ENCODE measurements at places on chromosomes 4 and X.

- DNase-seq, result no peak
These were observed 53.1 kb downstream of the EFNB1 start for GRCh38 chrX:68881911-68882310.

DNA sequence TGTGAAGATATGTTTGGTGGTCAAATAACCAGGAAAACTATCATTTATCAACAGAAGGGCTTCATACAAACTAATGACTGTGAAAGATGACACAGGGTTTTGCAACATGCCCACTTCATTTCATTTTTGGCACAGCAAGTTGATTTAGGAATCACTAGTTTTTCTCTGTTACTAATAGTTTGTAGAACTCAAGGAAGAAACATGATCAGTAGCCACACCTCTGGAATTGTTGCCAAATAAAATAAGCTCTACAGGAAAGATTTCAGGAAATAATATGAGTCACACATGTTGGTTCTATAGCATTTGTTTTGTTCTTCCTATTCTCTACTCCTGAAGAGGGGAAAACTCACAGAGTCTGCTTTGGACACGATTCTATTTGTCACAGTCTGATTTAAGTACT, 255.4 kb downstream of the TLL1 start:
- no peak for DNase-seq

DNA sequence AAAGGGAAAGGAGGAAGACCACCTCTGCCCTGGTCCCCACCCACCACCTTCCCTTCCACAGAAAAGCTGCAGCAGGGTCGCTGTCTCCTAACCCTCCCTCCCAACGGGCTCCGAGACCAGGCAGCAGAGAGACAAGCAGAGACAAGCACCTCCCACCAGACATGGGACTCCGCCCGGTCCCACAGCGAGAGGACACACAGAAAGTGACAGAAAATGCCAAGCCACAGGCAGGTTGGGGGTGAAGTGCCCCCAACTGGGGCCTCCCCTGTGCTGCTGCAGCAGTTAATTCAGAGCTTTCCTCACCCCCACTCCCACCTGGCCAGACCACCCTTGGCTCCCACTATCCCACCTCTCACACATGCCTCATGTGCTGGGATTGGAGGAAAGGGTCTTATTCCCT, 64.4 kb upstream of the AFAP1 start:
- DNase-seq, result no peak

GRCh38 chr4:2049811-2050210, 9.3 kb upstream of the NAT8L start:
- no peak for DNase-seq

DNA sequence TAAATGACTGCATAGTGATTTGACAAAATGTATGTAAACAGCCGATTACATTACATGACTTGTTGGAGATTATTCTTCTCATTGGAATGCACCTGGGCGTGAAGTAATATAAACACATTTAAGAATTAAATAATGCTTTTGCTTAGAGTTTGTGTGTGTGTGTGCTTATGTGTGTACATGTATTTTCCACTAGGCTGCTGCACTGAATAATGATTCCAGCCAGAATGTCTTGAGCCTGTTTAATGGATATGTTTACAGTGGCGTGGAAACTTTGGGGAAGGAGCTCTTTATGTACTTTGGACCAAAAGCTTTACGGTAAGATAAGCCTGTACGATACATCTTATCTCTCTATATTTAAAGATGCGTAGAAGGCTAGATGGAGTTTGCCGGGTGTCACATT, 12.6 kb downstream of the NEIL3 start:
- no peak for DNase-seq

DNA sequence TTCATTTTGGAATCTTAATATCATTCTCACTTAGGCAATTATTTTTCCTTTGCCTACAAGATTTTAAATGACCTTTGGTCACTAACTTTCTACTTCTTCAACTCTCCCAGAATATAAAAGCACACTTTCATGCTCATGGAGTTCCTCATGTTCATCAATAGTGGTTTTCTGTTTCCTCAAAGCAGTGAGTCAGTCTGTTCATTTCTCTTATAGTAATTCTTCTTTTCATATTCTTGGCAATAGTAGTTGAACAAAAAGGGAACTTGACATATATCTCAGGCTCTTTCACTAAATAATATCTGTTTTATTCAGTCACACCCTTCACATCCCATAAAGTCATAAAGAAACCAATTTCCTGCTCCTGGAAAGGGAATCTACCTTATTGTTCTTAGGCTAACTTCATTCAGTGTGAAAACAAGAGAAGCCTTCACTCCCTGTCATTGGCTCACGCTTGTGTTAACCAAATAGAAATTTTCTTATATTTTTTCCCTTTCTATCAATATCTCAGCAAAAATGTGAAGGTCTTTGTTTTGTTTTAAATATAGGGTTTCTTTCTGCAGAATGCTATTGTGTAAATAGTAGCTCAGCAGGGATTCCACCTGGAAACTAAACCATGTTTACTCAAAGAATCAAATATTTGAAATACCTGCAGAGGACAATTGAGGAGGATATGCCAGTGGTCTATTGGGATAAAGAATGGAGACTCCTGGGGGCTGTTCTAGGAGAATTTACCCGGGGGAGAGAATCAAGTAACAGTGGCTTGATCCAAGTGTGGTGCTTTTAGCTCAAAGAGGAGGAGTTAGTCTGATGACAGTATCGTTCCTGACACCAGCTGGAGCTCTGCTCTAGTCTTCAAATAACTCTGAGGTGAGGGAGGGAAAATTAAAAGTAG, 13.4 kb upstream of the TNIP3 start:
- no peak for DNase-seq

DNA sequence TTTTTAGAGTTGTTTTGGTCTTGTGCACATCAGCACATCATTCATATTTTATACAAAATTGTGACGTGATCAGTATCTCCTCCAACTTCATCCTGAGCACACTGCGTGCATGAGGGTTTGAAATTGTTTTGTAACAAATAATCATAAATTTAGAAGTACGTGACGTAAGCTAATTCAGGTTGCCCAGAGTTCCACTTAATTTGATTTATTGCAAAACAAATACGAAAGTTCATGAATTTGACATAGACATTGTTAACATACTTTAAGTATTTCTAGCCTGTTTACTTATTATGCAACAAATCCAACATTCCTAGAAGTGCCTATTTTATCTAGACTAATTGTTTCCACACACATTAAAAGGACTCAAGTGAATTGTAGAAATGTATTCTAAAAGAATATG, 48.3 kb downstream of the MAP7D3 start:
- no peak for DNase-seq

DNA sequence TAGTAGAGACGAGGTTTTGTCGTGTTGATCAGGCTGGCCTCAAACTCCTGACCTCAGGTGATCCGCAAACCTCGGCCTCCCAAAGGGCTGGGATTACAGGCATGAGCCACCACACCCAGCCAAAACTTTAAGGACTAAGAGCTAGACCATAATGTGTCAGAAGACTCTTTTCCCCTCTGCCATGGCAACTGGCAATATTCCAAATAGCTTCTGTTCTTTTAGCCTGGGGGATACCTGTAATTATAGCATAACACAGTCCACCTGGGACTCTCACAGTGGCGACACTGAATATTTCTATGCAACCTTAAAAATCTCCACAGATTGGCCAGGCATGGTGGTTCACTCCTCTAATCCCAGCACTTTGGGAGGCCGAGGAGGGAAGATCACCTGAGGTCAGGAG, 45.5 kb upstream of the RBM47 start:
- no peak for DNase-seq

- DNase-seq, result no peak
These were observed 12.7 kb upstream of the HHIP start for GRCh38 chr4:144633215-144633614.

GRCh38 chrX:34880656-34881055, 61.9 kb upstream of the FAM47B start:
- no peak for DNase-seq

DNA sequence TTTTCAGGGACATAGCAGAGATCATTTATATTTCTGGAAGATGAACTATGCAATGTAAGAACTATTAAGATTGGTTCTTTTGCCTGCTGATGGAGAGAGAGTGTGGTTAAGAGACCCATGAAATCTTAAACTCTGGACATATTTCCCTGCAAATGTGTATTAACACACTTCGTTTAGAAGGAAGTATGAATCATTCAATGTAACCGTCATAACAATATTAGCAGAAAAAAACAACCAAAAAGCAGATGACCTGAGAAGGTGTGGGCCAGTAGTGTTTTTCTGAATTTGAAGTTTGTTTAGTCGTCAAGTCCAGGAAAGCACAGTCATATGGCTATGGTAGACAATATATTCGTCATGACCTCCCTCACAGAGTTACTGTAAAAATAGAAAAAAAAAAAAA, 2.5 kb upstream of the TMPRSS11D start:
- DNase-seq, result no peak

DNA sequence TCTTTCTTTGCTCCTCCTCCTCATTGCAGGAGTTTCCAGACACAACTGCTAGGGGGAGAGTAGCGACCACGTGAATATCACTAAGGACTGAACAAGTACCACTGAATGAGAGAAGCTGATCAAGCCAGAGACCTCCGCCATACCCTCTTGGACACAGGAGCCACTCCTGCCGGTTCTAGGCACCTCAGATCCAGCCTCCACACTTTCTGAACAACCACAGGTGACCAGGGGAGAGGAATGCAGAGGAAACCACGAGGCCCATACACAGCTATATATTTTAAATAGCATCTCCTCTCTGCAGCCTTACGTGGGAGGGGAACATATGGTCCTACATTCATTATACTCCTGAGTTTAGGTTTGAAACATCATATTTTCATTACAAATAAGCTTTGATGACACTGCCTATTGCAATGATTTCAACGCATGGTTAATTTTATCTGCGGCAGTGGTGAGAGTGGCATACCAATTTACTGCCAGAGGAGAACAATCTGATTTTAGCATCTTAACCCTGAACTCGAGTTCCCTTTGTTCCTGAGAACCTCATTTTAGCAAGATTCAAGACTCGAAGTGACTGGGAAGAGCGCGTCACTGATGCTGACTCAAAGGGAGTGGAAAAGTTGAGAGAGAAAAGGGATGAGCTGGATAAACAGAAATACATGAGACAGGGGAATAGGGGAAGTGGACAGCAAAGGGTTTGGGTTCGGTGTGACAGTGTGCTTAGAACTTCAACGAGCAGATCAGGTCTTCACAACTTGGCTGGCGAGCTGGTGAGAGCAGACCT, 231.7 kb upstream of the PPARGC1A start:
- no peak for DNase-seq

DNA sequence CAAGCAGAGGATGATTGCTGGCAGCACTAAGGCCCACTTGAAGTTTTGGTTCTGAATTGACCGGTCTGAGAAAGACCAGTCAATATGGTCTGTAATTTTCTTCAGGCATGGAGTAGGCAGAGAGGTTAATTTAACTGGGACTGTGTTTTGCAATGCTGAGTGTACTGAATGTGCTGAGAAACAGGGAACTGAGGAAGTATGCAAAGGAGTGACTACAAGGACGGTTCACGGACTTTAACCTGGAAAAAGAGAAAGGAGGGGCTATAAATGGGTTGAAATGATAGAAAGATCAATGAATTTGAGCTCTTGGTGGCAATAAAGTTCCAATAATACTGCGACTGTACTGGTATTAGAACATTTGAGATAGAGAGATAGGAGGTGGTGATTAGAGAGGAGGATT, 84.5 kb downstream of the MAGEB17 start:
- DNase-seq, result no peak

All from mesothelial cell of epicardium (in vitro differentiated cells).